Activated CD4-positive, CD25-positive, alpha-beta regulatory T cell (primary cell): ENCODE measurements at places on chromosomes 2 and 18.

GRCh38 chr2:237618449-237618848 lies 8.9 kb upstream of the LRRFIP1 start:
- DNase-seq, result no peak

GRCh38 chr2:84526562-84526961 lies 10.3 kb downstream of the DNAH6 start:
- DNase-seq, result no peak

DNA sequence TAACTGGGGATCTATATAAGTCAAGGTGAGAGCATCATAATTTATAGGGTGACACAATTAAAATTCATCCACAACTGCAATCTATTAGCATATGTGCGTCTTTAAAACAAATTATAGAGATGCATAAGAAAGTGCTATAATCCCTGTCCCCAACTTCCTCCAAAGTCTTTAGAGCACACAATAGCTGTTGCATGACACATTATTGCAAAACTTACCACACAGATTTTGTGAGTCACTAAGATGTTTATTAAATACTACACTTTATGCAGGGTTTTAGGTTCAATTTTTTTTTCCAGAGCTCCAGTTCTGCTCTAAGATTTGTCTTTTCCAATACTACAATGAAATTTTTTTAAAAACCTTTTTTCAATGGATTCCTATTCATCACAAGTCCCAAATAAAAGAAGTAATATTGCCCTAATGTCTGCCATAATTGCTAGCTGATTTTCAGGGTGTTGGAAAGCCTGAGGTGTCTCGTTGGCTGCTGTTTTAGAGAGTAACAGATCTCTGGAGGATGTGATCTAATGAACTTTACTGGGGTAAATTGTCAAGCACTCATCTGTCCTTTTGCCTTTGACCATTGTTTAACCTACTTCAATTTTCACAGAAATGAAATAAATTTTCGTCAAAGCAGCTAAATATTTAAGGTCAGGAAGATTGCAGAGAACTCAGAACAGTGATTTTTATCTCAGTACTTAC lies 250.5 kb upstream of the NETO1 start:
- DNase-seq, result no peak

DNA sequence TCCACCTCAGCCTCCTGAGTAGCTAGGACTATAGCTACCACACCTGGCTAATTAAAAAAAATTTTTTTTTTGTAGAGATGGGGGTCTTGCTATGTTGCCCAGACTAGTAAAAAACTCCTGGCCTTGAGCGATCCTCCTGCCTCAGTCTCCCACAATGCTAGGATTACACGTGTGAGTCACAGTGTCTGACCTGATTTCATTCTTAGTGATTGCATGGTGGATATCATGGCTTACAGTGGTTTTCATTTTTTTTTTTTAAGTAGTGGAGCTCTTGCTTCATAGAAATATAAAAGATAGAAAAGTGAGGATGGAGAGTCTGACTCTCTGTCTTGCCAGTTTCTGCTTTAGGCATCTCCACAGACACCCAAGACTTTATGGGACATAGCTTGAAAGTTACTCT lies 83.6 kb downstream of the CDC42EP3 start:
- DNase-seq, result no peak

DNA sequence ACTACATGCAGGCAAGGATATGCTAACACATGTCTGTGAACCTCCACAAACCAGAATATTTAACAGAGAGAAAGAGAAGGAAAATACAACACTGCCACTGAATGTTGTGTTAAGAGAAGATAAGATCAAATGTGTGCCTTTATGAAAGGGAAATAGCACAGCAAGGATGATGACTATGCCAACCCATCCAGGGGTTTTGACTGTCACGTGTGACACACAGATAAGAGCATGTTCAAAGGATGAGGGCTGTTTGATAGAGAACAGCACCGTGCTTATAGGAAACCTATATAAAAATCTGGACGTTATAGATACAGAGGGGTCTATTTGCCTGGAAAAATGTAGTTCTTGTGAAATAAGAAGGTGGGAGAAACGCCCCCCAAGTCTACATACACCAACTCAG lies 911.8 kb downstream of the CPS1 start:
- no peak for DNase-seq
